ENCODE measurements at places on chromosomes 12 and 14. TPM values are rescaled to one million over a fixed set of nuclear protein-coding genes. Genes with fewer than 3 reads are reported as not detected.
A peak's percentile ranks its signal among the peaks of the same experiment; 100 is the strongest.

Gene HOXC5
- not detected for total RNA-seq

Gene SDSL
- total RNA-seq, result 5.4 TPM

Gene MSRB3
- 3.8 TPM for total RNA-seq

DNA sequence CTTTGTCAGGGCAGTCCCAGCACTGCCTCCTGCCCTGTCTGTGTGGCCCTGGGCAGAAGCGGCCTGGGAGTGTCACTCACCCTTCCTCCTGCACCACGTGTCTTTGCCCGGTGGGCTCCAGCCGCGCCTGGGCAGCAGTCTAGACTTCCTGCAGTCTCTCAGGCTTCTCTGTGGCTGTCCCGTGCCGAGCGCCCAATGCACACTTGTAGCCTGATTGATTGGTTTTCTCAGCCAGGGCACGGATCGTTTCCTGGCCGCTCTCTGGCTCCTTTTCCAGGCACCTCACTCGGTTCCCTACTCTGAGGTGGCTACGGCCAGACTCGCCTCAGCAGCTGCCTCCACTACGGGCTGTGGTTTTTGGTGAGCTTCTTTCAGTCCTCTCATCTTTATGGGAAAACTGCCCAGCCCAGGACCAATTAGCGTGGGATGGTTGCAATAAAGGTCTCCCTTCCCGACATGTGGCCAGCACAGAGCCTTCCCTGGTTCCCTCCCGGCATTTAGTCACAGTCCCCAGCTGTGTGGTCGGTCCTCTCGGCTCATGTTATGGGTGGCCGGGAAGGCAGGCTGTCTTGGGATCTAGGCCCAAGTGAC, 133.1 kb downstream of the CACNA1C start:
- no peaks in the 10 kb centered on the region for H3K4me1 ChIP-seq
- H3K27ac ChIP-seq, result no peak overlapping the region
- H3K36me3 ChIP-seq, result no peaks in the 10 kb centered on the region
- no peaks in the 10 kb centered on the region for H3K27me3 ChIP-seq
- H3K4me3 ChIP-seq, result no peak overlapping the region

DNA sequence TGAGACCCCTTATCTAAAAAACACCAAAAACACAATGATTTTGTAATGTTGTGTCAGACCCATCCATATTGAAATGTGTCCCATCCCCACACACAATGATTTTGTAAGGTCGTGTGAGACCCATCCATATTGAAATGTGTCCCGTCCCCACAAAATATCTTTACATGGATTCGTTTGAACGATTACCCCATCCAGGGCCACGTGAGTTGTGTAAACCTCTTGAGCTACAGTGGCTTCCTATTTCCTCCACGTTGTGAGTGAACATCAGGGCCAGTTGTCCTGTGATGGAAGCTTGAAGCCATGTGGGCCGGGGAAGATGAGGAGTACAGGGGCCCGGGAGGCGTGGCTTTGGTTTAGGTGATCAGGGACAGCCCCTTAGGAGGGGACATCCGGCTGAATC, 27.0 kb upstream of the ULK1 start:
- no peak overlapping the region for H3K4me3 ChIP-seq
- H3K36me3 ChIP-seq, result no peaks in the 10 kb centered on the region
- no peak for DNase-seq

DNA sequence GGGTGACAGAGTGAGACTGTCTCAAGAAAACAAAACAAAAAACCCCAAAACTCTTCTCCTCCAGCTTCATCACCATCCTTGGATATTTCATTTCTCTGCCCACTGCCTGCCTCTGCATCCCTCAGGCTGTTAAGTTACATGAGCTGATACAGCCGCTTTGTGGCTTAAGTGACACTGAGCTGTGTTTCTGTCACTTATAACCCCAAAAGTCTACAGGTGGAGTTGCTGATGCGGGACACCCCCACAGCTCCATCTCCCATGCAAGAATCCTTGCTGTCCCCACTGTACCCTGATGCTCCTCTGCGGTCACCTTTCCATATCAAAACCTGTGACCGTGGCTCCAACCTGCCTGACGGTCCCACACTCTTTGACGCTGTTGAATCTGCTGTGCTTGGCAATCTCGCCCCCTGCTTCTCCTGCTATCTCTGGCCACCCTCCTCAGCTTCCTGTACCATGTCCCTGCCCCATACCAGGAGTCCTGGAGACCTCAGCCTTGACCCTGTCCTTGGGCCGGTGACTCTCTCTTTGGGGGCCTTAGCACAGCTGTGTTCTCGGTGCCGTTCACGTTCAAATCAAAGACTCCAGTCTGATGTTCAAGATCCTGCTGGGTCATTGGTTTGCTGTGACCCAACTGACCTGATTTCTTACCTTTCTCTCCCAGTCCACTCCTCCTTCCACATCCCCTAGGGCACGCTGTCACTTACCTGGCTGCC, 20.3 kb downstream of the HVCN1 start:
- H3K4me3 ChIP-seq, result no peak overlapping the region
- H3K27ac ChIP-seq, result no peak overlapping the region
- no peaks in the 10 kb centered on the region for H3K36me3 ChIP-seq

- no peaks in the 10 kb centered on the region for H3K4me1 ChIP-seq
- H3K27me3 ChIP-seq, result no peaks in the 10 kb centered on the region
- no peak for DNase-seq
- no peak overlapping the region for H3K4me3 ChIP-seq
- H3K27ac ChIP-seq, result no peak overlapping the region
Measured at GRCh38 chr14:21735200-21735599, 61.6 kb upstream of the OR4E1 start.

GRCh38 chr14:103084021-103084919, at the start of gene LBHD2:
LBHD2 (plus strand) TSS chr14:103084210; CDS start chr14:103086013, 1,803 bp downstream.
- no peaks in the 10 kb centered on the region for H3K36me3 ChIP-seq
- no peak for DNase-seq
- no peak within 1 kb of the TSS for H3K4me3 ChIP-seq
- no peaks in the 10 kb centered on the region for H3K27me3 ChIP-seq
- H3K4me1 ChIP-seq, result no peaks in the 10 kb centered on the region

DNA sequence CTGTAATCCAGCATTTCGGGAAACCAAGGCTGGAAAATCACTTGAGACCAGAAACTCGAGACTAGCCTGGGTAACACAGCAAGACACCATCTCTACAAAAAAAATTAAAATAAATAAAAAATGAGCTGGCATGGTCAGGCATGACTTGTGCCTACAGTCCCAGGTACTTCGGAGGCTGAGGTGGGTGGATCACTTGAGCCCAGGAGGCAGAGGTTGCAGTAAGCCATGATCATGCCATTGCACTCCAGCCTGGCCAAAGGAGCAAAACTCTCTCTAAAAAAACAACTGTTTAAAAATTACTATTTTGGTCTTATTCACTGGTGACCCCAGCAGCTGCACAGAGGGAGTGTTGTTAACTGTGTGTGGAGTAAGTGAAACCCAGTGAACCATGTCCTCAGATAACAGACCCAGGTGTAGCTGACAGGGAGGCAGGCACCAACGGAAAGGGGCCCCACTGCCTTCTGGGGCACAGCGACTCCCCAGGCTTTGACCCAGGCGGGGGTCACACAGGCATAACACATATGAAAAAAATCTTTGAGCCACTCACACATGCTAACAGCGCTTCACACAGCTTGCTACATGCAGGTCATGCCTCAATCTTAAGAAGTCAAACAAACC, 12.1 kb downstream of the DDX54 start:
- no peaks in the 10 kb centered on the region for H3K4me1 ChIP-seq
- no peak overlapping the region for H3K4me3 ChIP-seq
- H3K27me3 ChIP-seq, result no peaks in the 10 kb centered on the region
- peaks cover 76% of the 10 kb centered on the region for H3K36me3 ChIP-seq
- H3K27ac ChIP-seq, result no peak overlapping the region

DNA sequence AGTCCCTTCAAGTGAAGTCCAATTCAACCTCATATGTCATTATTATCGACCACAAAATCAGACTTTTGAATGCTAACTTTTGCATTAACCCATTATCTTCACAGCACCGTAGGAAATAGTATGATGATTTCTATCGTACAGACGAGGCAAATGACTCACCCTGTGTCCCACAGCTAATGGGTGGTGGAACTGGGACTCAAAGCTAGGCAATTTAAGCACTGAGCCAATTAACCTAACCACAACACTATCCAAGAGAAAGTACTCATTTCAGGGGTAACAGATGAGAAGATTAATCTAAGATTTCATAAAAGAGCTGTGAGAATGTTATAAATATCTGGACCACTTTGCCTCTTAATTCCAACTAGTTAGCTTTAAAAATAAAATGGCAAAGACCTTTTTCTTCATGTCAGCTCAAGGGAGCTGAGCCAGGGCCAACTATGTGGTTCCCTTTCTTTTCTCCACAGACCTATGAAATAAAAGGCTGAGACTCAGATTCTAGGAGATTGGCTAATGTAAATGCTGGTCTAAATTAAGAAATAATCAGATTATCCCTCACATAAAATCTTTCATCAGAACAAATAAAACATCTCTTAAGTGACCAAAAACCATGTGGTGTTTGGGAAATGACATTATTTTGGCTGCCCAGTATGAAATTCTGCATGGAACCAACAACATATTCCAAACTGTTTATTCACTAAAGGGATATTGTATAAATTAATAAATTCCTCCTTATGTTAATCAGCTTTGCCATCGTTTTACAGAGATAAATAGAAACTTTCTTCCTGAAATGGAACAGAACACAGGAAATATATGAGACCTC, 4.9 kb downstream of the PTGER2 start:
- DNase-seq, result no peak
- no peak overlapping the region for H3K4me3 ChIP-seq

DNA sequence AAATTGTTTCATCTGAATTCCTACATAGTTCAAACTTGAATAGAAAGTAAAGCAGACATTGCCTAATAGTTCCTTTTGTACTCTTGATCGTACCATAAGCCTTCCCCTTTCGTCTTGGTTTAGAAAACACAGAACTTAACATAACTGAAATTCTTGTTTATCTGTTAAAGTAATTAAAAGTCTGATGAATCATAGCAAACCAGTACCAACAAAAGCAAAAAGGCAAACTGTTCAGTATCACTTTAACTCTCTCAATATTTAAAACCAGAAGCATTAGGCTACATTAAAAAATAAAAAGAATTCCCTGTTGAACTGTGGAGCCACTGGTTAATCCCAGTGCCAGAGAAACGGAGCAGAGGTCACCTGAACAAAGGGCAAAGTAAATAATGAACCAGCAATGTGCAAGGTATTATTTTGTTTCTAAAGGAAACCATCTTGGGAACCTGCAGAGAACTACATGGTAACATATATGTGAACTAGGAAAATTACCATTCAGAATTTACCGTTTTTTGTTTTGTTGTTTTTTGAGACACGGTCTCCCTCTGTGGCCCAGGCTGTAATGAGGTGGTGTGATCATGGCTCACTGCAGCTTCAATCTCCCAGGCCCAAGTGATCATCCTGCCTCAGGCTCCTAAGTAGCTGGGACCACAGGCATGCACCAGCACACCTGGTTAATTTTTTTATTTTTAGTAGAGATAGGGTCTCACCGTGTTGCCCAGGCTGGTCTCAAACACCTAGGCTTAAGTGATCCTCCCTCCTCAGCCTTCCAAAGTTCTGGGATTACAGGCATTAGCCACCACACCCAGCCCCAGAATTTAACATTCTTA, 17.1 kb upstream of the HIGD1C start:
- H3K27ac ChIP-seq, result peak overlapping the region; percentile 65
- H3K4me1 ChIP-seq, result peaks cover 8% of the 10 kb centered on the region
- H3K27me3 ChIP-seq, result no peaks in the 10 kb centered on the region
- H3K4me3 ChIP-seq, result no peak overlapping the region
- DNase-seq, result no peak

DNA sequence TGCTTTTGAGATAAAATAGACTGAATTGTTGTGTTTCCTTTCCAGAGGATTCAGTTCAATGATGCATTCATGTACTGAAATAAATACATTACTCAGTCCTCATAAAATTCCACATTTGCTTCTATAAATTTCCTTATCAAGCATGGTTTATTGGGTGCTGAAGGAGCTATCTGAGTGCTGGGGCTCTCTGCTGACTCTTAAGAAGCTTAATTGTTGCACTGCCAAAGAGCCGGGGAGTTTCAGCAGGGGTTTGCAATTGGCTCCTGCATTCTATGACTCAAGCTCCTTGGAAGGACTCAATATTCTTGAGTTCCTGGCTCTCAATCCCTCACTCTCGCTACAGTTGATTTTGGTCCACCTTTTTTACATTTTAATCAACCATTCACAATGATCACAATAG, 69.8 kb upstream of the PYGL start:
- no peak overlapping the region for H3K4me3 ChIP-seq
- no peak for DNase-seq
- H3K4me1 ChIP-seq, result no peaks in the 10 kb centered on the region
- no peak overlapping the region for H3K27ac ChIP-seq
- no peaks in the 10 kb centered on the region for H3K27me3 ChIP-seq
- no peaks in the 10 kb centered on the region for H3K36me3 ChIP-seq

- H3K36me3 ChIP-seq, result no peaks in the 10 kb centered on the region
- H3K27me3 ChIP-seq, result no peaks in the 10 kb centered on the region
- no peak for DNase-seq
- no peak overlapping the region for H3K4me3 ChIP-seq
- no peak overlapping the region for H3K27ac ChIP-seq
Measured at GRCh38 chr12:48015954-48016353, 11.7 kb upstream of the COL2A1 start.

DNA sequence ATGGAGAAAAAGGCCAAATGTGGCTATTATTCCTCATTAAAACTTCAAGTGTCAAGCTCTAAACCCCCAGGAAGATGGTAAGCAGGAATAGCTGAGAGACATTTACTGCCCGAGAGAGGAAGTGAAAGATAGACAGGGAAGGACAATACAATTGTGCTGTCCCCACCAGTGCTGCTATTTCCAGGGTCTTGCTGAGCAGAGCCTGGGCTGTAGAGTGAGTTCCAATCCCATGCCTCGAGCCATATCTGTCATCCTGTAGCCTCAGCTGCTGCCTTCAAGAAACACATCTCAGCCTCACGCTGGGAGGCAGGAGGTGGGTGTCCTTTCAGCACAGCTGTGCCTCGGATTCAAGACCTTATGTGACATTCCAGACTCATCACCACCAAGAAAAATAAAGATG, 114.0 kb downstream of the RPAP3 start:
- H3K27ac ChIP-seq, result no peak overlapping the region
- no peak for DNase-seq
- H3K4me3 ChIP-seq, result no peak overlapping the region

- H3K4me3 ChIP-seq, result peak overlapping the region; percentile 81
- H3K27ac ChIP-seq, result peak overlapping the region; percentile 40
- H3K4me1 ChIP-seq, result no peaks in the 10 kb centered on the region
- no peaks in the 10 kb centered on the region for H3K36me3 ChIP-seq
- no peaks in the 10 kb centered on the region for H3K27me3 ChIP-seq
Measured at GRCh38 chr12:25959071-25959961, 834 bp downstream of the RASSF8 start.

DNA sequence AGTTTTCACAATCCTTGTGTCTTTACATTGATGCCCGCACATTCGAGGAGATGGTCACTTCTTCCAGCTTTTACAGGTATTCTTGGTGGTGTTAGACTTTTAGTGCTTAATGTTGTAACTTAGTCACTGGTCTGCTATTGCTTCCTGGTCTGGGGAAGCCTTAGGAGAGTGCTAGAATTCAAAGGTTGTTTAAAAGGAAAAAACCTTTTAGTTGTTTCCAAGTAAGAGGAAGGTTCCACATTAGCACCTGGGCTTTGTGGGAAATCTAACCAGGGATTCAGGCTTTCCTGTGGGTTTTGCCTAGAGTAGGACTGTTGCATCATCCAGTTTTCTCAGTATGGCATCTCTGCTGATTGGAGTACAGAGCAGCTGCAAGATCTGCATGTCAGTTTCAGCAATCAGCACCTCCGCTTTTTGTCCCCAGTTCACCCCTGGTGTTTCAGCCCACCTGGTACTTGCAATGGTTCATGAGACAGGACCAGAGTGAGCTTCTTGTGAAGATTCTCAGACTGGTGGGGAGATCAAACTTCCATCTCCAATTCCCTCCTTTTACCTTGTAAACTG, 44.0 kb upstream of the PLBD1 start:
- H3K27me3 ChIP-seq, result no peaks in the 10 kb centered on the region
- no peaks in the 10 kb centered on the region for H3K36me3 ChIP-seq
- H3K4me1 ChIP-seq, result no peaks in the 10 kb centered on the region
- no peak overlapping the region for H3K27ac ChIP-seq
- no peak for DNase-seq
